HepG2 (cell line): ENCODE measurements at places on chromosomes 4 and X.

- peak; percentile 4 for DNase-seq
These were observed 545.7 kb upstream of the PABPC4L start for GRCh38 chr4:134747108-134747805.

DNA sequence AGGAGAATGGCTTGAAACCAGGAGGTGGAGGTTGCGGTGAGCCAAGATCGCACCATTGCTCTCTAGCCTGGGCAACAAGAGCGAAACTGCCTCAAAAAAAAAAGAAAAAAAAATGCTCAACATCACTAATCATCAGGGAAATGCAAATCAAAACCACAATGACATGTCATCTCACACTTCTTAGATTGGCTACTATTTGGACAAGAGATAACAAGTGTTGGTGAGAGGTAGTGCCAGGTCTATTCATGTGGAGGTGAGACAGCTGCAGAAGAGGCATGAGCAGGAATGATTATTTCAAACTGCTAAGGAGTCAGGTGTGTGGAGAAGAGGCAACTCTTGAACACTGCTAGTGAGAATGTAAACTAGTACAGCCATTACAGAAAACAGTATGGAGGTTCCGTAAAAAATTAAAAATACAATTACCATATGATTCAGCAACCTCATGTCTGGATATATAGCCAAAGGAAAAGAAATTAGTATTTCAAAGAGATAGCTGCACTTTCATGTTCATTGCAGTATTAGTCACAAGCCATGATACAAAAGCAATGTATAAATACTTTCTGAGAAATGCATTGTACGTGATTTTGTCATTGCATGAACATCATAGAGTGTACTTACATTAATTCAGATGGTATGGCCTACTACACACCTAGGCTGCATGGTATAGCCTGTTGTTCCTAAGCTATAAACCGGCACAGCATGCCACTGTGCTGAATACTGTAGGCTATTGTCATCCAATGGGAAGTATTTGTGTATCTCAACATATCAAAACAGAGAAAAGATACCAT is 75.3 kb downstream of the TMEM144 start:
- no peak for DNase-seq

- no peak for DNase-seq
These were observed 69.2 kb downstream of the MTNR1A start for GRCh38 chr4:186486172-186486571.

DNA sequence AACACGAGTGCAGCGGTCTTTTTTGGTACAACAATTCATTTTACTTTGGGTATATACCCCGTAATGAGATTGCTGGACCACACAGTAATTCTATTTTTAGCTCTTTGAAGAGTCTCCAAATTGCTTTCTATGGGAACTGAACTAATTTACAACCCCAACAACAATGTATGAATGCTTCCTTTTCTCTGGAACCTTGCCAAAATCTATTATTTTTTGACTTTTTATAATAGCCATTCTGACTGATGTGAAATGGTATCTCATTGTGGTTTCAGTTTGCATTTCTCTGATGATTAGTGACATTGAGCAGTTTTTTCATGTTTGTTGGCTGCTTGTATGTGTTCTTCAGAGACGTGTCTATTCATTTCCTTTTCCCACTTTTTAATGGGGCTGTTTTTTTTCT is 240.8 kb downstream of the STK32B start:
- no peak for DNase-seq

- no peak for DNase-seq
These were observed 3.0 kb downstream of the GPC4 start for GRCh38 chrX:133412246-133412645.
